ENCODE measurements at places on chromosomes 4 and X.

- peak; percentile 83 for DNase-seq
Observed at GRCh38 chr4:74654230-74654681, 140.1 kb downstream of the BTC start.

DNA sequence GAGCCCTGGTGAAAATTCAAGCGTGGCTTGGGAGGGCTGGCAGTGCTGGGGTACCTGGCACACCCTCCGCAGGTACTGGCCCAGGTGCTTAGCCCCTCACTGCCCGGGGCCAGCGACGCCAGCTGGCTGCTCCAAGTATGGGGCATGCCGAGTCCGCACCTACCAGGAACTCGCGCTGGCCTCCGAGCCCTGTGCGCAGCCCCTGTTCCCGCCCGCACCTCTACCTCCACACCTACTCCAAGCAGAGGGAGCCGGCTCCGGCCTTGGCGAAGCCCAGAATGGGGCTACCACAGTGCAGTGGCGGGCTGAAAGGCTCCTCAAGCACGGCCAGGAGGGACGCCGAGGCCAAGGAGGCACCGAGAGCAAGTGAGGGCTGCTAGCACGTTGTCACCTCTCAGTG lies 14.9 kb upstream of the DHX15 start:
- DNase-seq, result no peak

GRCh38 chr4:91527056-91527455 lies 776.7 kb upstream of the GRID2 start:
- no peak for DNase-seq

DNA sequence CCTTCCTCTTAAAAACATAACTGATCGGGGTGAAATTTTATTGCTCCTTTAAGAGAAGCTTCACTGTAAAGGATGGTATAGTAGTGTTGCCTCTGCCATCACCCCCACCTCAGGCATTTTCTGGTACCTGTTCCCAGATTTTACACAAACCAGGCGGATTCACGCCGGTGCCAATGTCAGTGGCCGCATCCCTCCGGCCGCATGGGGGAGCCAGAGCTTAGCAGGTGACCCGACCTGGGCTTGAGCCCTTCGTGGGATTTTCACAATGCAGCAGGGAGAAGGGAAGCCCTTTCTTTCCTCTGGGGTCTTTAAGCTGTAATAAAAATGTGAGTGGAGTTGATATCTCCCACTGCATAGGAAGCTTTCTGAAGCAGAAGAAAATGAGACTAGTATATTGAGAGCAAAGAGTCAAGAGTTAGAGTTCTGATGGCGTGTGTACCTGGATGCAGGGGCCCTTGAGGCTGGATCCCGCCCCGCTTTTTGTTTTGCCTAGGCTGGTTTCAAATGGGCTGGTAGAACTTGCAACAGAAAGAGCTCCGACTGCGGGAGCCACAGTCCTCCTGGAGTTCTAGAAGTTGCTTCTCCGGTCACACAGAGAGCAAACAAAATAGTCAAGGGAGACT lies 59.4 kb downstream of the POLR2B start:
- no peak for DNase-seq

DNA sequence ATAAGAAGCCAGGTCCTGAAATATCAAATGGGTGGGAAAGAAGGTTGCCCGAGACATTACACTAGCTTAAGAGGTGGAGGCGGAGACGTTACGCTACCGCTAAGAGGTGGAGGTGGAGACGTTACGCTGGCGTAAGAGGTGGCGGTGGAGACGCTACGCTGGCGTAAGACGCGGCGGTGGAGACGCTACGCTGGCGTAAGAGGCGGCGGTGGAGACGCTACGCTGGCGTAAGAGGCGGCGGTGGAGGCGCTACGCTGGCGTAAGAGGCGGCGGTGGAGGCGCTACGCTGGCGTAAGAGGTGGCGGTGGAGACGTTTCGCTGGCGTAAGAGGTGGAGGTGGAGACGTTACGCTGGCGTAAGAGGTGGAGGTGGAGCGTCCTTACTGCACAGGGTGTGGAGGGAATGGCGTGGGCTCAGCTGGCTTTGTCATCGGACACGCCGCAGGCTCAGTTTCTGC lies 12.8 kb downstream of the CYP4V2 start:
- no peak for DNase-seq

DNA sequence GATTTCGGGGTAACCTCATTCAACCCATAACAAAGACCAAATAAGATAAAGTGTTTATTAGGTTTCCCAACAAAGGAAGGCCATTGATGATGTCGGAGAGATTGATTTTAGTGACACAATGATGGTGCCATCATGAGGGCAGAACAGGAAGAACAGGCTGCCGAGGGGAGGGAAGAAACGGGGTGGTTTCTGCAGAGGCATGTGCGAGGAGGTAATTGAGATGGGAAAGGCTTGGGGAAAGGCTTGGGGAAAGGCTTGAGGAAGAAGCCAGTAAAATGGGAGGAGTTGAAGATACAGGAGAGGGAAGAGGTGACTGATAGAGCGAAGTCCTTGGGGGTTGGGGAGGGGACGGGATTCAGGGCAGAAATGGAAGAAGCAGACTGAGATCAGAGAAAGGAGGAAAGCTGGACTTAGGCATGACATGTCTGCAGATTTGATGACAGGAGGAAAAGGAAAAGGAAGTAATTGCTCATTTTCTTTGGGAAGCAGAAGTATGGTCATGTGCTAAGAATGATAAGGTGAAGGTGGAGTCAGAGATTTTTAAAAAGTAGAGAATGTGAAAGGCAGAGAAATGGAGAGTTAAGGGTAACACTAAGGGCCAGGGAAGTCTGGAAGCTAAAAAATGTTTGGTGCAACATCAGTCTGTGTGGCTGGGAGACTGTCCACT lies 6.0 kb downstream of the HPSE start:
- peak; percentile 13 for DNase-seq

DNA sequence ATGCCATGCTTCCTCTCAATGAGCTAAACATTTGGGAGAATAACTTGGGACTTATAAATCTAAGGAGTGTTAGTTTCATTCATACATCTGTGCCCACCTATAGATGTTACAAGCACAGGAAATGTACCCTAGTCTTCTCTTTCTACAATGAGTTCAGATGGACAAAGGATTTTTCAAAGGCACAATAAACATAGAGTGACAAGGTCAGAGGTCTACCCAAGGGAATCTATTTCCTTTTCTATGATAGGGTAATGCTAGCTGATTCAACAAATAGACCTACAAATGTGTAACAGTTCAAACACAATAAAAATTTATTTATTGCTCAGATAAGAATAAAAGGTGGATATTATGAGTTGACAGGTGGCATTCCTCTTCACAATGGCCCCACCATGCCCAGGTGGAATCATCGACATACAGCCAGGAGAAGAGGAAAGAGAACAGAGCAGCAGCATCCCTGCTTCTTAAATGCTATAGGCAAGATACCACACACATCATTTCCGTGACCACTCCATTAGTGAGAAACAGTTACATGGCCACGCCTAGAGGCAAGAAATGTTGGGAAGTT lies 421.8 kb downstream of the HNRNPD start:
- DNase-seq, result no peak
